ENCODE measurements at places on chromosomes 4 and X.

- no peak for DNase-seq
These were observed 130.1 kb downstream of the PDE5A start for GRCh38 chr4:119498527-119498926.

DNA sequence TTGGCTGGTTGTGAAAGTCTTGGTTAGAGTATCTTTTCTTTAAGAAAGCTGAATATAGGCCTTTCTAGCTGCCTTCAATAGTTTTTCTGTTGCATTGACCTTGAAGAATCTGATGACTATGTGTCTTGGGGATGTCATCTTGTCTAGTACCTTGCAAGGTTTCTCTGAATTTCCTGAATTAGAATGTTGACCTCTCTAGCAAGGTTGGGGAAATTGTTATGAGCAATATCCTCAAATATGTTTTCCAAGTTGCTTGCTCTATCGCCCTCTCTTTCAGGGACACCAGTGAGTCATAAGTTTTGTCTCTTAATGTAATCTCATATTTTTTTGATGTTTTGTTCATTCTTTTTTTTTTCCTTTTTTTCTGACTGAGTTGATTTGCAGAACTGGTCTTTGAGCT is 194.7 kb downstream of the RAB28 start:
- DNase-seq, result no peak

DNA sequence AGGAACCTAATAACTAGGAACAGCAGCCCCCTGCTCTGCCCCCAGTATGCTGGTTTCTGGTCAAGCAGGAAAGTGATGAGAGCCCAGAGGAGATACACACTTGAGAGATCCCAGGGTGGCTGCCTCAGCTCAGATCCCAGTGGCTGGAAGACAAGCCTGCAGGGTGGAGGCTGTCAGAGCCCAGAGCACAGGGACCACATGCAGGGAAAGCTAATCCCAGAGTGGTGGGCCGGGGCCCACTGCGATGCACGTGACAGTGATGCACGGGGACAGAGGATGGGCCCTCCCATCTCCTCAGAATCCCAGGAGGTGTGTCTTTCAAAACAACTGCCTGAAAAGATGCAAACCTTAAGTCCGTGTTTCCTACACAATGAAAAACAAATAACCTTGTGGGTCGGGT is 29.1 kb upstream of the CRMP1 start:
- no peak for DNase-seq

DNA sequence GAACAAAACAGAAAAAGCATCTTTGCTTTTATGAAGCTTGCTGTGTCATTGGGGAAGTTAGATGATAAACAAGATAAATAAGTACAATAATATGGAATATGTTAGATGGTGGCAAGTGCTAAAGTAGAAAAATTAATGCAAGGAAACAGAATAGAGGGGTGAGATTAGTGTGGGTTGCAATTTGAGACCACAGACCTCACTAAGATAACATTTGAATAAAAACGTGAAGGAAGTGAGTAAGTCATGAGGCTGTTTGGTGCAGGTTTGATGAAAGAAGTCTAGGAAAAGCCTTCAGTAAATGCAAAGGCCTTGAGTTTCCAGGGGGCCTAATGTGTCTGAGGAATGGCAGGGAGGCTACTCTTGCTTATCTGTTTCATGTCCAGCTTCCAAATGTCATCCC is 102.5 kb downstream of the CFAP299 start:
- no peak for DNase-seq

- DNase-seq, result no peak
These were observed 175.5 kb downstream of the DHRSX start for GRCh38 chrX:2325076-2325784.

DNA sequence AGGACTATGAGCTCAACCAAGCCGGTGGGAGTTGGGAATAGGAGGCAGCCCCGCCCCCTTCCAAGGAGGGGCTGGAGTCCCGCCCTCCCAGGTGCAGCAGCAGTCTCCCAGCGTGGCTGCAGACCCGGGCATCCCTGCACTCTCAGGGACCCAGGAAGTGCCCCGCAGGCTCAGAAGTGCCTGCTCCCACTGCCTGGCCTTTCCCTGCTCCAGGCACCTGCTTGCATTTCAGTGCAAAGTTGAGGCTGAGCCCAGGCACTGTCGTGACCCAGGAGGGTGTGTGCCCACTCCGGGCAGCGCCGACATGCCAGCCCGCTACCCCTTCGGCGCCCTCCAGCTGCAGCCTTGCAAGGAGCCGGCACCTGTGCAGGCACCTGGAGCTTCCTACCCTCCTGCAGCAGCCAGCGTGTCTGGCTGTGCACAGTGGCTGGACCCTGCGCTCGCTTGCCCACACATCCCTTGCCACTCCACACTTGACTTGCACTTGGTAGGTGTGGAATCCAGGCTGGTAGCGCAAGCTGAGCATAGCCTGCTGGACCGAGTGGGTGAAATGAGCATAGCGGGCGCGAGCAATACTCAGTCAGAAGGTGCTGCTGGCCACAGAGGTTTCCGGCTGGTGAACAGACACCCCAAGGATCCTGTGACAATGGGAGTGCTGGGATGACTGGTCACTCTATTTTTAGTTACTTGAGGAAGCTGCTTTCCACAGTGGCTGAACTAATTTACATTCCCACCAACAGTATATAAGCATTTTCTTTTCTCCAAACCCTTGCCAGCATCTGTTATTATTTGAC is 236.3 kb downstream of the PCDH10 start:
- DNase-seq, result no peak

- DNase-seq, result no peak
These were observed 44.2 kb downstream of the DLG3 start for GRCh38 chrX:70488856-70489255.

DNA sequence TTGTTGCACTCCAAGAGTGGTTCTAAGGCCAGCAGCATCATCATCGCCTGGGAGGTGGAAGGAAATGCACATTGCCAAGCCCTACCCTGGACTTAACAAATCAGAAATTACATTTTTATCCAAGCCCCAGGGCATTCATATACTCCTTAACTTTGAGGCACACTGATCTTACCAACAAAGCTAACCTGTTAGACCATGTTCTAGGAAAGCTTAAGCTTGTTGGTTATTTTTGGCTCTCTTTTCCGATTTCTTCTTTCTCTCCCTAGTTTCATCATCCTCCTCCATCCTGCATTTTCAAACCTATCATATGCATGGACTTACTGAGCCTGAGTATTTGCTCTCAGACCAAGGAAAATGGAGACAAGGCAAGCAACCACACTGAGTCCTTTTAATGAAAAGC is 133.4 kb downstream of the OPHN1 start:
- DNase-seq, result no peak

GRCh38 chr4:20592013-20592412 is 108.2 kb upstream of the PACRGL start:
- no peak for DNase-seq

- DNase-seq, result no peak
These were observed 30.4 kb downstream of the CCNQ start for GRCh38 chrX:153568451-153569011.

DNA sequence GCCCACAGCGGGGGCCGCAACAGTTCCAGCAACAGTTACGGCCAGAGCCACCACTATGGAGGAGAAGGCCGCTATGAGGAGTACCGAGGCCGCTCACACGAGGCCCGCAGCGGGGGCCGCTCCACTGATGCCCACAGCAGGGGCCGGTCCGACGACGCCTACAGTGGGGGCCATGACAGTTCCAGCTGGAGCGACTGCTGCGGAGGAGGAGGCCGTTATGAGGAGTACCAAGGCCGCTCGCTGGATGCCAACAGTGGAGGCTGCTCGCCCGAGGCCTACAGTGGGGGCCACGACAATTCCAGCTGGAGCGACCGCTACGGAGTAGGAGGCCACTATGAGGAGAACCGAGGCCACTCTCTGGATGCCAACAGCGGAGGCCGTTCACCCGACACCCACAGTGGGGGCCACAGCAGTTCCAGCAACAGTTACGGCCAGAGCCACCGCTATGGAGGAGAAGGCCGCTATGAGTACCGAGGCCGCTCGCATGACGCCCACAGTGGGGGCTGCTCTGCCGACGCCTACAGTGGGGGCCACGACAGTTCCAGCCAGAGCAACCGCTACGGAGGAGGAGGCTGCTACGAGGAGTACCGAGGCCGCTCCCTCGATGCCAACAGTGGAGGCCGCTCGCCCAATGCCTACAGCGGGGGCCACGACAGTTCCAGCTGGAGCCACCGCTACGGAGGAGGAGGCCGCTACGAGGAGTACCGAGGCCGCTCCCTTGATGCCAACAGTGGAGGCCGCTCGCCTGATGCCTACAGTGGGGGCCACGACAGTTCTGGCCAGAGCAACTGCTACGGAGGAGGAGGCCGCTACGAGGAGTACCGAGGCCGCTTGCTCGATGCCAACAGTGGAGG is 1.7 kb downstream of the RBMXL3 start:
- no peak for DNase-seq

GRCh38 chr4:36256398-36256891 is 12.1 kb upstream of the ARAP2 start:
- no peak for DNase-seq

- no peak for DNase-seq
These were observed 18.2 kb downstream of the ADD1 start for GRCh38 chr4:2861631-2862436.

GRCh38 chr4:78653655-78654054 is 102.1 kb downstream of the ANXA3 start:
- DNase-seq, result no peak

DNA sequence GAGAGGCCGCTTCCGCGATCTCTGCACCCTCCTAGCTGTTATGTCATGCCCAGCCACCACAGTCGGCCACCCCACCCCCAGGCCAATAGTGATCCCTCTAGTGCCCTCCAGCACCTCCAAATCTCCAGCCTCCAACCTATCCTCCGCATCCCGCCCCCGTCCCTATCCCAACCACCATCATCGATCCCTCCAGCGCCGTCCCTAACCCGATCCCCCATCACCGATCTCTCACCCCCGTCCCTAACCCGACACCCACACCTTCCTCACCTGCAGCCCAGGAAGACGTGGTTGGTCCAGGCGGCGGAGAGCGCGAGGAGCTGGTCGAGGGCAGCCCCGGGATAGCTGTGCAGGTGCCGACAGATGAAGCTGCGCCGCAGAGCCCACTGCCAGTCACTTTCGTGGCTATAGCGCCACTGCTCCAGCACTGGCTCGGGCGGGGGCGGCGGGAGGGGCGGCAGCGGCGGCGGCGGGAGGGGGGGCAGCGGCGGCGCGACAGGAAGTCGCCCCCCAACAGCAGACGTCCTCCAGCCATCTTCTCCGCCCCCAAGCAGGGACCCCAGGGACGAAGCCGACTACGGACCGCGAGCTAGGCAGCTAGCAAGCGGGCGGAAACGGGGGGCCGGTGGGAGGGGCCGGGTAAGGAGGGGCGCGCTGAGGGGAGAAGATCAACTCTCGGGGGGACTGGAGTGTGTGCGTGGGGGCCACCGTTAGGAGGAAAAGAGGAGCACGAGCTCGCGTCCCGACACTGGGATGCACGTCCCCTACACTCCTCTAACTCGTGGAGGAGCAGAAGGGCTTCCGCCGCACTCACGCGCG is 552 bp downstream of the NKRF start:
- DNase-seq, result no peak

GRCh38 chr4:172207886-172208285 is 394.7 kb downstream of the GALNTL6 start:
- no peak for DNase-seq

DNA sequence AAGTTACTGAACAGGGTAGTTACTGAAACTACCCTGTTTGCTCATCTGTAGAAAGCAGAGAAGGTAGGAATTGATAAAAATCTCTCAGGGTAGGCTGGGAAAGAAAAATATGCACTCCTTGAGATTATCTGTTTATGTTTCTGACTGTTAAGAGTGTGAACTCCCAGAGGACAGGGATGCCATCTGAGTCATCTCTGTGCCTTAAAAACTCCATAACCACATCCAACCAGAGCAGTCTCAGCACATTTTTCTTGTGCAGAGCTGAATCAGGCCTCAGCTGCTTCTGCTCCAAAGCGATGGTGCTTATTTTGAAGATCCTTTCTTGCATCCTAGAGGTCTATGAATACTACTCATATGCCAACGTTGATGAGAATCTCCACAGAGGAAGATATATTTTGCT is 9.9 kb downstream of the CENPVL3 start:
- DNase-seq, result no peak

GRCh38 chrX:110021258-110022022 is 18.5 kb downstream of the TMEM164 start:
- DNase-seq, result no peak

GRCh38 chrX:149272690-149273463 is 232.2 kb downstream of the IDS start:
- DNase-seq, result no peak

DNA sequence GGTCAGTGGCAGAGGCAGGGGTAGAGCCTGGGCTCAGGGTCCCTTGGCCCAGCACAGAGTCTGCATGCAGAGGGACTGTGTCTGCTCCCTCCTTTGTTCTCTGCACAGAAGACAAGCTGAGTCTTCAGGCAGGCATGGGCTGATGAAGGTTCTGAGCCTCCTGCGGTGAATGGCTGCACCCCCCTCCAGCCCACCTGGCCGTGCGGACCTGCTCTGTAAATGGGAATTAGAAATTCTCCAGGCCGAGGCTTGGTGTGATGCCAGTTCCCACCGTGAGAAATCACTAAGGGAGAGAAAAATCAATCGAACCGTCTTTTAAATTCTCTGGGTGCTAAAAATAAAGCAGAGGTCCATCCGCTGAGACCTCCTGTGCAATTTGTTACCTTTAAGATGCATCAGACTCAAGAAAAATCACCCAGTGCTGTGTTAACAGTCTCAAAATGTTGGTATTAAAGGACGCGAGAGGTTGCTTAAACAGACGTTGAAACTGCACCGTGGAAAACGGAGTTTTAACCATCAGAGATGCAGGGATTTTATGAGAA is 96.0 kb downstream of the WFS1 start:
- DNase-seq, result no peak

DNA sequence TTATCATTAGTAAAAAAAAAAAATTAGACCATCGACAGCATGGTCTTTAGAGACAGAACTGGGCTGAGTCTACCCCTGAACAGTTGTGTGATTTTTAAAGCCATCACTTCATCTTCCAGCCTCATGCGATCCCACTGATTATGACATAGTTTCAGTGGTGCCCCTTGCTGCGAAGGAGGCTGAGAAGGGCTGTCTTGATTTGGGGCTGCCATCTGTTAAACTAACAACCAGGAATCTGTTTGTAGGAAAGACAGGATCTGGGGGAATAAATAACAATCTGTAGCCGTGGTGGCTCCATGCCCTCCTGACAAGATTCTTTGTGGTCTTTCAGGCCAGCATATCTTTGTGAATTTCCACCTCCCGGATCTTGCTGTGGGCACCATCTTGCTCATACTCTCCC is 17.1 kb downstream of the SLC34A2 start:
- DNase-seq, result no peak

DNA sequence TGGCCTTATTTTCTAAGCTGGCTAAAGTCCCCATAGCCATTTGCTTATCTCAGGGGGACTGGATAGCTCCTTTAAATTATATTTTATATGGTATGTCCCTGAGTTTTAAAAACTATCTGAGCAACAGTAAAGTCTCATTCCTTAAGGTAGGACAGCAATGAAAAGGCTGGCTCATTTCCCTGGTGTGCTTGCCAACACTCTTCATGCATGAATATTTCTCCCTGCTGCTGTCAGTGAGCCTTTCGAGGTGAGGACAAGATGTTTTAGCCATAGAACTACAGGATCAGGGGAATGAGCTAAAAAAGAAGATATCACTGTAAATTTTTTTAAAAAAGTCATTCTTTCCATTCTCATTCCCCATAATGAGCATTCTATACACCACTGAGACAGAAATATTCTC is 427.3 kb upstream of the FAM241A start:
- no peak for DNase-seq

- DNase-seq, result no peak
These were observed 104.8 kb upstream of the MSX1 start for GRCh38 chr4:4754641-4755040.

GRCh38 chr4:117817301-117817700 is 217.0 kb upstream of the NDST3 start:
- DNase-seq, result no peak

Data from SIG-M5 (cell line).